ENCODE measurements at places on chromosomes 7 and 10.

GRCh38 chr7:4040109-4040928 lies 641.8 kb upstream of the FOXK1 start:
- no peak for DNase-seq

DNA sequence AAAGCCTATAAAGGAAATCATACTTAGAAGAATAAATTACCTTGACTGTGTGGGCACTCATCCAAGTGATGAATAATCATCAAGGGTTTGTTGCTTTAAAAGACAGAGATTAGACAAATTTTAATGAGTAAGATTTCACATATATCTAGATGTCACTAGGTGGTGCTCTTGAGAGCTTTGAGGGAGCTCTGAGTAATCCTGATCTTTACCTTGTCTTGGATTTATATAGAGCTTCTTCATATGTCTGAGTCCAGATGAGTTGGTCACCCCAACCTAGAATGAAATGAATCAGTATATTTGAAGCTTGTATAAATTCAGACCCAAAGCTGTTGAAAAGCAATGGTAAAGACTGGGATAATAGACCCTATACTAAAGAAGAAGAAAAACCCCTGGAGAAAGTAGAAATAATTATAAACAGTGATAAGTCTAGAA lies 3.7 kb downstream of the AGR2 start:
- DNase-seq, result peak; percentile 71

- peak; percentile 68 for DNase-seq
Observed at GRCh38 chr7:151172273-151173141, 5.0 kb upstream of the GBX1 start.

GRCh38 chr10:131676800-131677421 lies 223.9 kb upstream of the PPP2R2D start:
- DNase-seq, result no peak

DNA sequence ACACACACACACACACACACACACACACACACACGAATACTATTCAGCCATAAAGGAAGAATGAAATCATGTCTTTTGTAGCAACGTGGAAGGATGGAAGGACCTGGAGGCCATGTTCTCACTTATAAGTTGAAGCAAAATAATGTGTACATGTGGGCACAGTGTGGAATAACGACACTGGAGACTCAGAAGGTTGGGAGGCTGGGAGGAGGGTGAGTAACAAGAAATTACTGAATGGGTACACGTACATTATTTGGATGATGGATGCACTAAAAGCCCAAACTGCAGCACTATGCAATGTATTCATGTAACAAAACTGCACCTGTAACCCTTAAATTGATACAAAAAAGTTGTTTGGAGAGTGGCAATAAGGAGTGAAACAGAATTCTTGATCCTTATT lies 32.1 kb downstream of the KMT2C start:
- no peak for DNase-seq

DNA sequence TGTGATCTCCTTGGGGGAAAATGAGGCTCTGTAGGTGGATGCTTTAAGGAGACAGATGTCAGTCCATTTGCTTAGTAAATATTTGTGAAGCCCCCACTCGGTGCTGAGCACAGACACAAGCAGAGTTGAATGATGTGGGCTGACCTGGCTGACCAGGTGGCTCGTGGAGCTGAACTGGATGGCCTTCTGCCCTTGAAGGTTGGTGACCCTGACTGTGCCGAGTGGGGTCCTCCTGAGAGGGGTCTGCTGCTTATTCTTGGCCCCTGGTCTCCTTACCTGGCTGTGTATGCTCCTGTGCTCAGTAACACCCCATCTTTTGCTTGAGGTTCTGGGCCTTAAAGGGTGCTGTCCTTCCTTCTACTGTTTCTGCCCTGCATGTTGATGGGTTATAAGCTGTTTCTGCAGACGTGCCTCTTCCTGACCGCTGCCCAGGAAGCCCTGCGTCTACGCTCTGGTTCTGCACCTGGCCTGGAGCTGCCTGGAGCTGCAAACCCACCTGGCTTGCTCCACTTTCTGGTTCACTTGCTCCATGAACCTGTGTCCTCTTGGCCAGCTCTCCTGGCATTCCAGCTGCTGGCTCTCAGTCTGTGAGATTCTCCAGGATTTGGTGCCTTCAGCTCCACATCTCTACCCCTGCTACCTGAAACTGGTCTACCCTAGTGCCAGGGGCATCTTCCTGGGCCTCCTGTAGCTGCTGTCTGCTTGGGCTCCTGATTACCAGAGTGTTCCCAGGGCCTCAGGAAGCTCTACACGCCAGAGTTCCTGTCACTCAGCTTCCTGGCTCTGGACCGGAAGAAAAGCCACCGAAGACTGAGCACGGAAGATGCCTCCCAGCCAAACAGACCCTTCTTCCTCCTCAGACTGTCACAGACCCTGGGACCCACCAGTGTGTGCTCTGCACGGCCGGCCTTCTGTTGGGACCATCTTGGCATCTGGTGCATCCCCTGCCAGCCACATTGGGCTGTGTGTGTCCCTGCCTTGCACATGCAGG lies 76.5 kb downstream of the ADCY1 start:
- no peak for DNase-seq

DNA sequence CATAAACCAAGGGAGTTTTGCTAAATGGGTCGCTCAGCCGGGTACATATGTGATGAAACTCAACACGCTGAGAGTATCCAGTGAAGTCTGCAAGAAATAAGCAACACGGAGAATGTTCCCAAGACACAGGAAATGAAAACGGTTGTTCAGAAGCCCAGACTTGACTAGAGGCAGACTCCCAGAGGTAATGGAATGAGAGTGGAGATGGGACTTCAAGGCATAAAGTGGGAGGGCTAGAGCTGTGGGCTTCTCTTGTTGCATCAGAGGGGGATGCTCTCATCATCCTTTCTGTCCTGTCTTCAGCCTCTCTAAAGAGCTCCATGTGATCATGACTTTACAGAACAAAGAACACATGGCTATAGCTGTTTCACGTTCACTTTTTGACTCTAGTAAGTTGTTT lies 88.3 kb downstream of the BAMBI start:
- DNase-seq, result peak; percentile 19

DNA sequence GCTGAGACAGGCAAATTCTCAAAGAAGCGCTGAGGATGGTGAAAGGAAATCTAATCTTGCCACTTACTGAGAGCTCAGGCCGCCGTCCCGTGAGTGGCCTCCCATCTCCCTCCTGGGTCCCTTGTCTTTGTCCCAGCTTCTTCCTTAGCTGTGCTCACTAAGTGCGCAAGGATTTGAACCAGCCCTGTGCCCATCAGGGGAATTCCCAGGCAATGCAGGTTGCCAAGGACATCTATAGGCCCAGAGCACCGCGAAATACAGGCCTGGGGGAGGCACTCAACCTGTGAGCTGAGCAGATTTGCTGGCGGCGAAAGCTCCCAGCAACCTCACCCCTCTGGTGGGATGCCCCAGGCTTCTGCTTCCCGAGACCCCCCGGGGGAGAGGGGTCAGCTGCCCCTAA lies 64.8 kb downstream of the OAT start:
- no peak for DNase-seq

Measured in fibroblast of pulmonary artery (primary cell).